ENCODE measurements at places on chromosomes 12 and 14.

GRCh38 chr12:97151481-97151880, 244.4 kb downstream of the NEDD1 start:
- DNase-seq = no peak

- no peak for DNase-seq
Observed at GRCh38 chr12:88932457-88932856, 352.2 kb upstream of the KITLG start.

DNA sequence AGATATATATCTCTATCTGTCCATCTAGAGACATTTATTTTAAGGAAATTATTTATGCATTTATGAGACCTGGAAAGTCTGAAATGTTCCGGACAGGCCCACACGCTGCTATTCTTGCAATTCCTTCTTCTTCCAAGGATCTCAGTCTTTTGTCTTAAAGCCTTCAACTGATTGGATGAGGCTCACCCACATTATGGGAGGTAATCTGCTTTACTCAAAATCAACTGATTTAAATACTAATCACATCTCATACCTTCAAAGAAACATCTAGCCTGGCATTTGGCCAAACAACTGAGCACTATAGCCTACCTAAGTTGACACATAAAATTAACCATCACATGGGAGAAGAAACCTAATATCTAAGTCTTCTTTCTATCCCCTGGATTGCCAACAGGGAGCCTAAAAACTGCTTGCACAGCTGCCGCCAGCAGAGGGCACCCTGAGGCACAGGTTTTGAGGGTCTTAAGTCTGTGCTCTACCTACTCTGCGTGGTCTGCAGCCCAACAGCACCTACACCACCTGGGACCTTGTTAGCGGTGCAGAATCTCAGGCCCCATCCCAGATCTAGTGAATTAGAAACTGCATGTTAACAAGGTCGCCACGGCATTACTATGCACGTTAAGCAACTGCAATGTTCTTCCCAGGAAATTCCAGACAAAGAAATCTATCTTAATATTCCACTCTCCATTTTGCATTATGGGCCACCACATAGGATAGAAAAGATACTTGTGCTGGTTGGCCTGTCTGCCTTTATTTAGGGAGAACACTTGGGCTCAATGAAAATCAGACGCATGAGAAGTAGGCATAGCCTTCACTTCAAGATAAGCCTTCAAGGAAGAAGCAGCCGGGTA, 249.7 kb downstream of the FOXG1 start:
- peak; percentile 53 for DNase-seq

- DNase-seq = no peak
Observed at GRCh38 chr12:113805673-113806072, 160.5 kb downstream of the RBM19 start.

All from A549 (cell line).